ENCODE measurements at places on chromosomes 2 and 18.
A peak's percentile ranks its signal among the peaks of the same experiment; 100 is the strongest.

DNA sequence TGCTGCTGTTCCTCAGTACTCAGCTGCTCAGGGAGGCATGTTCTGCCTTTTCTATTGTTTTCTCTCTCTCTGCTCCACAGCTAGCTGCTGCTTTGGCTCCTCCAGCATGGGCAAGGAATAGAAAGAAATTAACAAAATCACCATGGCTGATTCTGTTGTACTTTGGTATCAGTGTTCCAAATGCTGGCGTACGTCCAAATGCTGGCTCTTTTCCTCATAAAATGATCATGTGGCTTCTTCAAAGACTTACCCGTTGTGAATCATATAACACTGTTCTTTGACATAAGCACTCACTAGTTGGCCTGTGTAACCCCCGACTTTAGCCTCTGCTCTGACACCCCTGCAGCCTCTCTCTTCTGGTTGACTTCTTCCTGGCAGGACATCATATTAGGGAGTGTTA lies 547.6 kb downstream of the CPS1 start:
- no peak for DNase-seq

GRCh38 chr2:240646900-240647502 lies 21.7 kb downstream of the GPR35 start:
- DNase-seq: peak; percentile 37

DNA sequence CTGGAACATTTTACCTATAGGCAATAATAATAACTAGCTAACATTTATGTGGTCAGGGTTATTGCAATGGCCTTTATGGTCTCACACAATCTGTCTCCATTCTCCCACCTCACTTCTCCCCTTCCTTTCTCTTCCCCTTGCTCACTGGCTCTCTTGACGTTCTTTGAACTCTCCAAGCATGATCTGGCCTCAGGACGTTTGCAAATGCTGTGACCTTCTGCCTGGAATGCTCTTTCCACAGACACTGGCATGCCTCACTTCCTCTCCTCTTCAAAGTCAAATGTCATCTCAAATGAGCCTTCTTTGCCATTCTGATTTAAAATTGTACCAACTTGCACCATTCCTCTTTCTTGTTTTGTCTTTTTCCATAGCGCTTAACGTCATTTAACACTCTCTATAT lies 25.3 kb upstream of the GCG start:
- no peak for DNase-seq

DNA sequence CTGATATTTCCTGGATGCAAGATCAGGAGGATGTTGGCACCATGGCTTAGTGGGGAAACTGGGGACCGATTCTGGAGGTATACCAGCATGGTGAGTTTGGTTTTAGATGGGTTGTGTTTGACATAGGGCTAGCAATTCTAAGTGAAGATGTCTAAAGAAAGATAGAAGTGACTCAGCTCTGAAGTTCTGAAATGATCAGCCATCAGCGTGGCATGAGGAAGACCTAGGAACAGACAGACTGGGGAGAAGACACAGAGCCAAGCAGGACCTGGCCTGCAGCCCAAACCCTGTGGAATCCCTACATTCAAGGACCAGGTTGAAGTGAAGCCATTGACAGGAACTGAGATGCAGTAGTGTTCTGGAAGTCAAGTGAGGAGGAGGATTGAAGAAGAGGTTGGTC lies 39.8 kb downstream of the HRH4 start:
- no peak for DNase-seq

DNA sequence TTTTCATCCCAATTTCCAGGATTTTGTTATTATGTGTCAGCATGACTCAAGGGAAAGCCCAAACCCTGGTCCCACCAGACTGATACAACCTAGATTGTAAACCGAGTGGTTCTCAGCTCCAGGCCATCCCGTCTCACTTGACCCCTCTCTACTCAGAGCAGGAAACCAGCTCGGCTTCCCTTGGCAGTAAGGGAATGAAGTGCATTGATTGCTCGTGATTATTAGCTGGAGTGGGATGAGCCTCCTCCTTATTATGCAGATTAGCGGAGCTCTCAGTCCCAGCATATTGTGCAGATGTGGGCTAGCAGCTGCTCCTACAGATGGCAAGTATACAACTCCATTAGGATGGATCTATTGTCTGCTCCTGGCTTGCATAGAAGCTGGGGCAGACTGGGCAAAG lies 167.6 kb downstream of the LNPK start:
- no peak for DNase-seq

DNA sequence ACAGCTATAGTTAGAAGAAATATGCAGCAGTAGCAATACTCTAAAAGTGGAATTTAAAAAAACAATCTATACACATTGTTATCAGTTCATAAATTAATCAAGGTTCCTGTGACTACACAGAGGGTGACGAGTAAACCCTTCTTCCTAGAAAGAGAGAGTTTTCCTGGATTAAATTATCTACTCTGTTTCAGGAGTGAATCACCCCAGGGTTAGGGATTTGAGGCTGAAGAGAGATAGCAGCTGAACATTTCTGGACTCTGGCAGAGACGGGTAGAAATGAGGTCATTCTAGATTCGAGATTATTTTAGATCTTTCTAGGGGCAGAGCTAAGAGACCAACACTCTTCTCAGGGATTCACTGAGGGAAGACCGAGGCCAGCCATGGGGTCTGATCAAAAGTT lies 38.8 kb upstream of the PMAIP1 start:
- no peak for DNase-seq

GRCh38 chr2:195575016-195575415 lies 82.0 kb upstream of the SLC39A10 start:
- no peak for DNase-seq
